Stimulated activated CD8-positive, alpha-beta memory T cell treated with anti-CD3 and anti-CD28 coated beads, Interleukin-4, amount 100 ng/mL, for 24 hours (primary cell): ENCODE measurements at places on chromosomes 6 and 20.

GRCh38 chr6:100454551-100455229, 10.0 kb downstream of the SIM1 start:
- no peak for DNase-seq

- no peak for DNase-seq
These were observed 31.1 kb downstream of the LAMA4 start for GRCh38 chr6:112223070-112223861.

DNA sequence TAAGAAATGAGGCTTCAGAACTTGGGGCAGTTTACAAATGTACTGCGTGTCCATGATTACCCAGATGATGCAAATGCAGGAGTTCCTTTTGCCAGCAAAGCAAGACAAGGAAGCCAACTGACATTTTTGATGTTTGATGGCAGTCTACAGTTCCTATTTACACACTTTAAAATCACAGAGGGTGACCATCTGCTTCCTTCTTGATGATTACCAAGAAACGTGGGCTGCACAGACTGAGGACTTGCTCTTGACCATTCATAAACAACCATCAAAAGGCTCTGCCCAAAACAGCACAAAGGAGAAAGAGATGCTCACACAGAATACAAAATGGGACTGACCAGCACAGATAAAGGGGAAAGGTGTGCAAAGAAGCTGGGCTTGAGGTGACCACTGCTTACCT, 79.8 kb upstream of the TRAF3IP2 start:
- no peak for DNase-seq

DNA sequence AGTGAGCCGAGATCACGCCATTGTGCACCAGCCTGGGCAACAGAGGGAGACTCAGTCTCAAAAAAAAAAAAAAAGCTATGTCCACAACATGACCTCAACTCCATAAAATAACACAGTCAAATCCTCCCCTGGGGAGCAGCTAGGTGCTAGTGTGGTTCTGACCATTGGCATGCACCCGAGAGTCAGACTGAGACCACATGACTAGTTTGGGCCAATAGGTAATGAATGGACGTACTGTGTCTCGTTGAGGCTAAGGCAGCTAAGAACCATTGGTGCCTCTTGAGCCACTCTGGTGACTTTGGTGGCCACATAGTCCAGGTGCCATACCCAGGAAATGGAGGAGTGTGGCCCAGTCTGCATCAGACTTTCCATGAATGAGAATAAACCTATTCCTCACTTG, 40.3 kb downstream of the ATP9A start:
- DNase-seq: no peak

DNA sequence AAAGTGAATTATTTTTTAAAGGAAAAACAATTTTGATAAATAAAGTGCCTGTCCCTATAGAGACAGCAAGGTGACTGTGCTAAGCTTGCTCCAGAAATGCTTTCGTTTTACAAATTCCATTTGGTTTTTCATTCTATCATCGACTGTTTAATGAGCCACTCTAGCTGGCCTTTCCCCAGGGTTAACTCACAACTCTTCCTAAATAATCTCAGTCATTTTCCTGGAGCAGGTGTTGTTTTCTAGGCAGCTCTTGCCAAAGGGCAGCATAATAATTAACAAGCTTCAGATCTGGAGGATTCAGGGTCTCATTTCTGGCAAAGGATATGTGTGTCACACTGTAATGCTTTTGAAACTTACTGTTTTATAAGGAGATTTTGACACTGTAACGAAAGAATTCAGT, 184.2 kb downstream of the KHDC1L start:
- no peak for DNase-seq
